ENCODE measurements at places on chromosomes 2 and 18.

GRCh38 chr2:74551530-74551929 lies 2.2 kb downstream of the LOXL3 start:
- DNase-seq = no peak

DNA sequence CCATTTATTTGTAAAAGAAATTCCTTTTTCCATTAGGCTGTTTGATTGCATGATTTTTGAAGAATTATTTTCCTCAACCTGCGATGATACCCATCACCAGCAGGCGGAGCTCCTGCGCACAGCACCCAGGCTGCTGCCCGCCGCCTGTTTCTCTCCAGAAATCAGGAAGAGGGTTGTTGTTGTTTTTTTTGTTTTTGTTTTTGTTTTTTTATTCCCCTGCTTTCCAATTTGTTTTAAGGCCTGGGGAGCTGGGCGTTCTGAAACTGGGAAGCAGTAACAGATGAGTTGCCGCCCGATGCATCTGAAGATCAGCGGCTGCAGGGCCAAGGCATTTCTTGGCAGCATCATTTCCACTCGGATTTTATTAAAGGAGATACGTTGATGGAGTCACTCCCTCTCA lies 132.1 kb downstream of the MBP start:
- peak; percentile 56 for DNase-seq

- peak; percentile 36 for DNase-seq
These were observed 1.5 kb downstream of the NDC80 start for GRCh38 chr18:2572892-2573291.

GRCh38 chr2:27735263-27735904 lies 36.1 kb upstream of the MRPL33 start:
- DNase-seq = peak; percentile 70

DNA sequence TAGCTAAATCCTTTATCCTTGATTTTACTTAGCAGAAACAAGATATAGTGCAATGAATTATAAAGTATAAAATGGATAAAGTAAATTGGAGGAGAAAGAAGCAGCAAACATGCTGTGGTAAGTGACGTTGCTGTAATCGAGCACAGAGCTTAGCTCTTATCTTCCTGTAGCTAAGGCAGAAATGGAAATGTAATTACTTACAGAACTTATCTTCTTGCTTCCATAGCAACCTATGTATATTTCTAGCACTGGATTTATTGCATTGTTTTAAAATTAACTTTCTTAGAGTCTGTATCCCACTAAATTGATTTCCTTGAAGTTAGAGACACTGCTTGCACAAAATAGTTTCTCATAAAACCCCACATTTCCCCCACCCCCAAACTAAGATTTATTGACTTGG lies 130.6 kb upstream of the MC4R start:
- no peak for DNase-seq

DNA sequence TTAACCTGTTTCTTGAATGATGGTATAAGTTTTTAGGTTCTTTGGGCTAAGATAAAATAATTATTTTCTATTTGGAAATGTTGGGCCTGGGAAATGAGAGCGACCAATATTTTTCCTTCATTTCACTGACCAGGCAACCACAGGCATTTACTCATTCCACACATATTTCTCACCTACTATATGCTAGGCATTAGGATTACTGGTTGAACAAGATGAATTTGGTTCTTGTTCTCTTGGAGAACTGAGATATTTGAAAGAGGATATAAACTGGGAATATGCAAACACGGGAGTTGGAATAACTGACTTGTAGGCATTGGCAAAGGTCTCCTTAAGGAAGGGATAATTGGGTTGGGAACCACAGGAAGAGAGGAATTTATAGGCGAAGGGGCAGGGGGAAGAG lies 3.9 kb upstream of the MYL1 start:
- DNase-seq = no peak

GRCh38 chr2:112880696-112881095 lies 30.3 kb upstream of the IL37 start:
- DNase-seq = no peak

GRCh38 chr18:31557446-31557845 lies 34.2 kb upstream of the TTR start:
- peak; percentile 52 for DNase-seq

GRCh38 chr2:109510136-109511028 lies 103.4 kb downstream of the SEPTIN10 start:
- peak; percentile 57 for DNase-seq

DNA sequence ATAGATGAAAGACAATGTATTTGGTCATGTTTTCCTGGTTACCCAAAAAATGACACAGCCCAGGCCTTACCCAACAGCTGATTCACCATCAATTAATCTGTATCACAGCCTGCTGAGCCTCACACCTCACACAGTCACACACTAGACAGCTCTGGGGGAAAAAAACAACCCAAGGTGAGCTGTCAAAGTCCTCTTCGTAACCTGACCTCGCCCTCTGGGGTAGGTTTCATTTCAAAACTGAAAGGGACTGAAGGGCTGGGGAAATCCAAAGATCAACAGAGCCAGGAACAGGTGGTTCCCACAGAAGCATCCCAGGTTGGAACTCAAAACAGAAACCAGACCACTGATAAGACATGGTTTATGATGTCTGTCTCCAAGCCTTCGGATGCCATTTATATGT lies 18.2 kb upstream of the PCBP1 start:
- DNase-seq = no peak

- DNase-seq = peak; percentile 29
These were observed 5.3 kb upstream of the TMEM185B start for GRCh38 chr2:120228503-120228902.

GRCh38 chr2:173199294-173199693 lies 123.6 kb downstream of the MAP3K20 start:
- no peak for DNase-seq

GRCh38 chr18:64026350-64026749 lies 56.5 kb downstream of the SERPINB8 start:
- no peak for DNase-seq

DNA sequence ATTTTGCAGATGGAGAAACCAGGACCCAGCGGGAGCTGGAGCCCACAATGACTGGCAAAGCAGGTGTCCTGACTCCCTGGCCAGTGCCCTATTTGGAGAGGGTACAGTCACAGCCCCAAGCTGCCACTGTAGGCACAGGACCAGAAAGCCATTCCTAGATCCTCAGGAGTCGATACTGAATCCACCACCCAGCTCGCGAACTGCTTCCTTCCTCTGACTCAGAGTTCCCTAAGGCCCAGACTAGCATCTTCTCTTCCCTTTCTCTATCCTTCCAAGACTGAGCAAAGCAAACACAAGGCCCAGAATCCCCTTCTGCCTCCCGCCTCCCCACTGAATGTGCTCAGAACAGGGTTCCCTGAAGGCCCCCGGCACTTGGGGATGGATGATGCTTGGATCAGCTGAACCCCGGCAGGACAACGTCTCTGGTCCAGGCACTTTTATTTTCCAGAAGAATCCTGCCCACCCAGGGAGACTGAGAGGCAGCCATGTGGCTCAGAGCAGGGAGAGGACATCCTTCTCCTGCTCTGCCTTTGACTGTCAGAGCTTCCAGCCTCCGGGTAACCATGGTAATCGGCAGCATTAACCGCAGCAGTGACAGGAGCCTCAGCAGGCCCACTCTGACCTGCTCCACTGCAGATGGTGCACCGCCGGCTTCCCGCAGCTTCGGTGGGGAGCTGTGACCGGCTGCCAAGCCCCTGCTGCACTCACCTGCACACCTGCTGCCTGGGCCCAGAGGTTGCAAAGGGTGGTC lies 34.8 kb upstream of the KLHL29 start:
- no peak for DNase-seq

GRCh38 chr2:233375490-233376314 lies 21.4 kb downstream of the DGKD start:
- no peak for DNase-seq

- DNase-seq = peak; percentile 0
These were observed 29.6 kb upstream of the IL37 start for GRCh38 chr2:112881217-112881985.

GRCh38 chr2:190653931-190654330 lies 5.0 kb downstream of the NAB1 start:
- DNase-seq = peak; percentile 15

- peak; percentile 42 for DNase-seq
These were observed 27.7 kb downstream of the CDC42EP3 start for GRCh38 chr2:37643730-37644078.

DNA sequence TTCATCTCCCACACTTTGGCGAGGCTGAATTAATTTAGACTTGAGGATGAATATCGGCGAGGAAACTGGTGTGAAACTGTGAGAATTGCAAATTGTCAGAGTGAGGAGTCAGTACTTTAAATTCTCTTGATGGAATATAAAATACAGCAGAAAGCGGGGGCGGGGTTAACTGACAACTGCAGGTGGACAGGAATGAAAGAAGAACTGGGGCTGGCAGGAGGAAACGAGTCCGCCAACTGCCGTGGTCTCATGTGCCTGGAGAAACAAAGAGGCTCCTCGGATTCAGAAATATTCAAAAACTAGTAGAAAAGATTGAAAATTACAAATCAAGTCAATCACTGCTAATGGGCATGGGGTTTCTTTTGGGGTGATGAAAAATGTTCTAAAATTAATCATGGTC lies 44.3 kb downstream of the MOGAT1 start:
- DNase-seq = no peak

- no peak for DNase-seq
These were observed 39.4 kb upstream of the RBM44 start for GRCh38 chr2:237759176-237759575.

DNA sequence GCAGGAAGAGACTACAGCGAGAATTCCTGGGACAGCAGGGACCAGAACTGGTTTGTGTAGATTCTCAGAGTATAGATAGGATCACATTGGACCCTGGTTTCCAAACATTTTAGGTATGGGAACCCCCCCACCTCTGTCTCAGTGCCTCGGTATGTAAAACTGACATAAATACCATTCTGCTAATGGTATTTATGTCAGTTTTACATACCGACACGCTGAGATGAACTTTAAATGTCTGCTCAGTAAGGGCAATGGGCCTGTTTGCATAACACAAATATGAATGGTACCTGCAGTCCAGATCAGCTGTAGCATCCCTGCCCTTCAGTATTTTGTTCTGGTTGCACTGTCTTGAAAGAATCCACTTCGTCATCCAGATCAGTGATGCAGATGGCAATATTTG lies 73.2 kb downstream of the WDSUB1 start:
- no peak for DNase-seq

DNA sequence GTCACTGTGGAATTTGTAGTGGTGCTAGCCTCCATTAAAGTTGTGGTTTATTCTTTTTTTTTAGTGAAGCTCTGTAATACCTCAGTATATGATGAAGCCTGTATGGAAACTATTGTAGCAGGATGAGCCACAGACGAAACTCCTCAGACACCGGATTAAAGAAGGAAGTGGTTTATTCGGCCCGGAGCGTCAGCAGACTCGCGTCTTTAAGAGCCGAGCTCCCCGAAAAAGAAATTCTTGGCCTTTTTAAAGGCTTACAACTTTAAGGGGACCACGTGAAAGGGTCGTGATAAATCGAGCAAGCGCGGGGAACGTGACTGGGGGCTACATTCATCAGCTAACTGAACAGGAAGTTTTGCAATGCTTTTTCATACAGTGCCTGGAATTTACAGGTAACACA lies 8.1 kb upstream of the CCL20 start:
- DNase-seq = no peak

- DNase-seq = no peak
These were observed 278.7 kb downstream of the RAD51AP2 start for GRCh38 chr2:17239550-17239949.

- no peak for DNase-seq
These were observed 49.6 kb upstream of the POU3F3 start for GRCh38 chr2:104804148-104804890.

- DNase-seq = no peak
These were observed 179.5 kb upstream of the SLC14A2 start for GRCh38 chr18:45435810-45436209.

GRCh38 chr2:176094349-176094748 lies 1.8 kb downstream of the HOXD13 start:
- DNase-seq = no peak

DNA sequence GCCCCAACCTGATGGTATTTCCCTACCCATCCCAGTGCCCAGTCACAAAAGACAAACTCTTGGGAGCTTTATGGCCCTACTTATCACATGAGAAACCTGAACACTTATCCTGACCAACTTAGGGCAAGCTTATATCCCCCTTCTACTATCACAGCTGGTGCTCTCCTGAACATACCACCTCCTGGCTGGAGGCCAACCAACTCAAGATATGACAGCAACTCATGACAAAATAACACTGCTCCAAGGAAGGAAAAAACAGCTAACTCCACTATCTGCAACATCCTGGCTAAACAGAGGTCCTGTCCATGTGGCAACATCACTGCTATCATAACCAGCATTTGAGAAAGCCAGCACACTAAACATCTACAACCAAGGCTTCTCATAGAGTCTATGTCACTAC lies 20.9 kb upstream of the CLASP1 start:
- DNase-seq = no peak

GRCh38 chr2:150166313-150167051 lies 321.0 kb downstream of the RND3 start:
- peak; percentile 34 for DNase-seq

DNA sequence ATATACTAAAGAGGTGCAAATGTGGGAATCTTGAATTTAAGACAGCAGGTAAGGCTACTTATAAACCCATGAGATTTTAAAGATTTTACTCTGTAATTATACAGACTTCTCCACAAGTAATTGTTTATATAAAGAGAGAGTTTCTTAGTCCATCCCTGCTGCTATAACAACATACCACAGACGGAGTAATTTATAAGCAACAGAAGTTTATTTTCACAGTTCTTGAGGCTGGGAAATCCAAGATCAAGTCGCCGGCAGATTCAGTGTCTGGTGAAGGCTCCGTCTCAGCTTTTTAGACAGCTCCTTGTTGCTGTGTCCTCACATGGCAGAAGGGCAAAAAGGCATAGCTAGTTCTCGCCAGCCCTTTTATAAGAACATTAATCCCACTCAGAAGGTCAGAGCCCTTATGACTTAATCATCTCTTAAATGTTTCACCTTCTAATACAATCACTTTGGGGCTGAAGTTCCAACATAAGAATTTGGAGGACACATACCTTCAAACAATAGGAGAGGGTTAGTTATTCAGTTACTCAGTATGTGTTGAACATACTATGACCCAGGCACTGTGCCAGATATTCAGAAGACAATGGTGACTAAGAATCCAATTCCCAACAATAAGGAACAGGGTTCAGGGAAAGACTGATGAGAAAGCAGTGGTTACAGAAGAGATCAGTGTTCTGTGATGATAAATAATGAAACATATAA lies 466.0 kb downstream of the RIT2 start:
- DNase-seq = peak; percentile 41

- no peak for DNase-seq
These were observed 32.0 kb downstream of the LOXHD1 start for GRCh38 chr18:46625069-46625468.

DNA sequence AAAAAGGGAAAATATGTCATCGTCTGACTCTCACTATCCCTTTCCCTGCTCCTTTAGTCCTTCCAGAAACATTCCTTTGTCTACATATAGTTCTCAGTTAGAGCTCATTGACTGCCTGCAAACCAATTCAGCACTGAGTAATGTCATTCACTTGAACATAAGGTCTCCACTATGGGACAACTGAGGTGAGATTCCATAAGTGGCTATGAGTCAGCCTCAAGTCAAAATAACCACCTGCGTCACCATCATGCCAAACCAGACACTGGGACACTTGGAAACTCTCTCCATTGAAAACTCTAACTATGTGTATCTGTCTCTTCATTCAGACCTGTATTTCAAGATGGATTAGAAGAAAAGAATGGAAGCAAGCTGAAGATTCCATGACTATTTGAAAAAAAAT lies 878.0 kb upstream of the PIK3C3 start:
- no peak for DNase-seq

- peak; percentile 29 for DNase-seq
These were observed 148.7 kb downstream of the CALCRL start for GRCh38 chr2:187299122-187299906.

- no peak for DNase-seq
These were observed 72.4 kb downstream of the ALPK2 start for GRCh38 chr18:58556331-58557007.
